ENCODE measurements at places on chromosomes 7 and 10.

DNA sequence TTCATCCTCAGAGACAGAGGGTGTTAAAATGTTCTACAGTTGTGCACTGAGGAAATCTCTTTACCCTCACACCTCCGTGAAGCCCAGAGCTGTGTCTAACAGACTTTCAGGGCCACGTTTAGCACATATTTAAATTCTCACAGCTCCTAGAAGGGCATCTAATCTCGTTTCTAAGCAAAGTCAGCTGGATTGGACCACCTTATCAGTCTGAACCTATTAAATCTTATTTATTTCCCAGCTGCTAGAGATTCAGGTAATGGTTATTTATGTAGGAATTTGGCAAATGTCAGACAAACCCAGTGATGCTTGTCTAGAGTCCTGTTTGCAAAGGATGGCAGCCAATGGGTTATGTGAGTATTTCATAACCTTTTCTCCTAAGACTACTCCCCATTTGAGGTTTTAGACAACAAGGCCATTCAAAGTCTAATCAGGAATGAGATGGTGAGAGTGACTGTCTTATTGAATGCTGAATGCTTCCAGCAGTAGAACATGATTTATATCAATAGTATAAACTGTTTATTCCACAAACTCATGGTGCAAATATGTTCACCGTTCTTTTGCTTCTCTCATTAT is 54.8 kb upstream of the EXOC4 start:
- DNase-seq, result peak; percentile 18

DNA sequence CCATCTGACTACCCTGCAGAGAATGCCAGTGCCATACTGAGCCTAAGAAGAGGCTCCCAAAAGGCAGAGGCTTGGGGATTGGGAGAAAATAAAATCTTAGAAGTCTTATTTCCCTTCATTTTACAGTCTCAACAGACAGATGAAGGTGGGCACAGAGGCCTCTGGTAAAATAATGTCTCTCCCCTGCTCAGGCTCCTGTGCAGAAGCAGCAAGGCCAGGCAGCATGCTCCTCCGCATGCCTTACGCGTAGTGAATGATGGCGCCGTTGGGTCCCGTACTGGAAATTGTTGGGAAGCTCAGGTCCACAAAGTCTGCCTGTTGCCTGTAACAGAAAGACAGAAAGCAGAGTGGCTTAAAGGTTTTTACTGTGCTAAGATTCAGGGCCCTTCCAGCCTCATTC is 45.8 kb downstream of the XPNPEP1 start:
- no peak for DNase-seq

GRCh38 chr7:125423458-125424155 is 494.0 kb upstream of the POT1 start:
- peak; percentile 75 for DNase-seq

GRCh38 chr7:67752227-67752626 is 755.6 kb downstream of the TYW1 start:
- DNase-seq, result no peak

DNA sequence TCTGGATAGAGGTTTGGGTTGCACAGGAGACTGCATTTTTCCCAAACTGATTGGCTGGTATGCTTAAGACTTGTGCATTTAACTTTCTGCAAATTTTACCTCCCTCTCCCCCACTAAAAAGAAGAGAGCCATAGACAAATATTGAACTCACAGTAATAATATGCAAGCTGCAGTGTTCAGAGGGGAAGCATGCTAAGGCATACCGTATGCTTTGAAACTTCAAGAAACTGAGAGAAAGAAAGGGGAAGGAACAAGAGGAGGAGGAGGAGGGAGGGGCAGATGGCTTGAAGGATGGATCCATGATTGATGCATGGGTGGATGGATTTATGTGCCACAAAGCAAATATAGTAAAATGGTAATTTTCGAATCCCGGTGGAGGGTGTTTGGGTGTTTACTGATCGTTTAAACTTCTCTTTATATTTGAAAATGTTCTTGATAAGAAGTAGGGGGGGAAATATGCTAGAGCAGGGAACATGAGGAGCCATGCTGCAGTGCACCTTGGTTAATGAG is 7.8 kb upstream of the KLF6 start:
- DNase-seq, result no peak

DNA sequence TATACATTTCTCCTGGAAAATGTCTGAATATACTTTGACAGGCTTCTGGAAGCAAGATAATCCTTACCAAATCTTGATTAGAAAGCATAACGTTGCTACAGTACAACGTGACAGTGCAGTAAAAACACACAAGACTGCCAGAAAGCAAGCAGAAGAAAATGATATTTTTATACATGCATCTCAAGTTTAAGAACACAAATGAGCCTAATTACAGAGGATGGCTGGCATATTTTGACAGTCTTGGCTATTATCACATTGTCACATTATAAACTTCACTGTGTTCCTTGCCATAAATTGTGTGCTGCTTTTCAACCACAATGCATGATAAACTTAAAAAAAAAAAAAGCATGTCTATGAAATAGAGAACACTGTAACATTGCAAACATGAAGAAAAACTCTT is 4.3 kb downstream of the IKZF5 start:
- DNase-seq, result no peak

DNA sequence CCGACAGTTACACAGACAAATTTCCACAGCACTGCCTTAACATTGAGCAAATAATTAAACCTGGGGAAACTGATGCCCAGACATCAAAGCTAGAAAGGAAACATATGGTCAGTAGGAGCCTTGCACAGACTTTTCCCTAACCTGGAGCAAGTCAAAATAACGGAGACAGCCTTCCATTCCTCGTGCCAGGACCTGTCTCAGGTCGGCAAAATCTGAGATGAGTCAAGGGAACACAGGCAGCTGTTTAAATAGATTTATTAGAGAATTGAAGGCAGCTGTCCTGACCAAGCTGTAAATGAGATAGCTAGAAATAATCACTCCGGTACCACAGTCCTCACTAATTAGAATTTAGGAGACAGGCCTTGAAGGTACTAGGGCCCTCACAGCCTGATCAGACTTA is 81.2 kb downstream of the RAMP3 start:
- peak; percentile 66 for DNase-seq

GRCh38 chr10:23338155-23338828 is 6.3 kb downstream of the C10orf67 start:
- peak; percentile 79 for DNase-seq

- no peak for DNase-seq
Observed at GRCh38 chr10:62904281-62904875, 88.2 kb upstream of the EGR2 start.

- no peak for DNase-seq
Observed at GRCh38 chr7:105245398-105246114, 143.2 kb downstream of the SRPK2 start.

DNA sequence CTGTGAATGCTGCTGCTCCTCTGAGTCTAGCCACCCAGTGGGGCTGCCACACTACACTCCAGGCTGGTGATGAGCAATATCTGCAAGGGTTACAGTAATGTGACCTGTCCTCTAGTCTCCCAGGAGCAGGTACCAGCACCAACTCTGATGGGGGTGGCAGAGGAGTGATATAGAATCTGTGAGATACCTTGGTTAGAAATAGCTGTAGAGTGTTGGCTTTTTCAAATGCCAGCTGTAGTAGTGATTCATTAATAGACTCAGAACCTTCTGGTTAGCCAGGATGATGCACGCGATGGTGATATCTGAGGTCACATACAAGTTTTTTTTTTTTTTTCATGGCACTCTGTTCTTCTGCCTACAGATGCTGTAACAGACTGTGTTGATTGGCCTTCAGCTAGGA is 757.1 kb downstream of the INHBA start:
- DNase-seq, result peak; percentile 69

DNA sequence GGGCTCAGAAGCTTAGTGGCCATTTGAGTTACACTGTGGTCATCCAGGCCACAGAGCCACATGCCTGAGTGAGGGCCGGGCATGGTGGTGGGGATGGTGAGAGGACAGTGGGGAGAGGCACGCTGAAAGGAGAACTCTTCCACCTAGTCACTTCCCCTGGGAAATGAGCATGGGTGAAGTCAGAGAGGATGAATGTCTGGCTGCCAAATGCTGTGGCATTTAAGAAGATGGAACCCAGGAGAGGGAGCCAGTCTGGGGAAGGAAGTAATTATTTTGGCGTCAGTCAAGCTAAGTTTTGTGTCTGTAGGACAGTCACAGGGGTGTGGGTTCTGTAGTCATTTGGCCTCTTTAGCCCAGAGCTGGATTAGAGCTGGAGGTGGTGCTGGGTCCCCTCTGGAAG is 86.0 kb upstream of the PODXL start:
- no peak for DNase-seq

DNA sequence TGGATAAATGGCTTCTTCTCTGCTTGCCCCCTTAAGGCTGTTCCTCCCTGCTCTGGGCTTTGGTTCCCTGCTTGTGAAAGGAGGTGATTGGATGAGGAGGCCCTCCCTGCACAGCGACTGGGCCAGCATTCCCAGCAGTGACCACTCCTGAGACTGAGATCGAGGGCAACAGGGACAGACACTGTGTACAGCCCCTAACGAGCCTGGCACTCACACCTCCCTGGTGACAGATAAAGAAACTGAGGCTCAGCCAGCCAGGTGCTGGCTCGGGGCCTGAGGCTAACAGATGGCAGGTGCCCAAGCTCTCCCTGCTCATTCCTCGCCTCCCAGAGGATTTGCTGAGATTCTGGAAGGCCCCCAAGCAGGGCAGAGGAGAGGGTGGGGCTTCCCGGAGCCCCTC is 12.0 kb upstream of the AQP1 start:
- DNase-seq, result no peak

DNA sequence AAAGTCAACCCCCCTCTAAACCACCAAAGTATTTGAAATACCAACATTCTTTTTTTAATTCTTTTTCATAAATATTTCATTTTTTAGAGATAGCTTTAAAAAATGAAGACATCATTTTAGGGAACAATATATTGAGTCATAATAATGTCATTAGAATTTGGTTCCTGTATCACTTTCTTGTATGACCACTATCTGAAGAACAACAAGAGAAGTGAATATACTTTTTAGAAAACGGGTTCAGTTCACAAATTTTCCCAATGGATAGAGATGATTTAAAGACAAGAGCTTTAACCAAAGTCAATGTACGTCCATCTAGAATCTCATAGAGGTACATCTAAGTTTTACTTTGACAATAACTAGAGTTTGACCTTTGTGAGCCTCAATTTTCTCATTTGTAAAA is 48.2 kb downstream of the CUBN start:
- no peak for DNase-seq

GRCh38 chr10:86123715-86124114 is 242.9 kb downstream of the GRID1 start:
- no peak for DNase-seq

DNA sequence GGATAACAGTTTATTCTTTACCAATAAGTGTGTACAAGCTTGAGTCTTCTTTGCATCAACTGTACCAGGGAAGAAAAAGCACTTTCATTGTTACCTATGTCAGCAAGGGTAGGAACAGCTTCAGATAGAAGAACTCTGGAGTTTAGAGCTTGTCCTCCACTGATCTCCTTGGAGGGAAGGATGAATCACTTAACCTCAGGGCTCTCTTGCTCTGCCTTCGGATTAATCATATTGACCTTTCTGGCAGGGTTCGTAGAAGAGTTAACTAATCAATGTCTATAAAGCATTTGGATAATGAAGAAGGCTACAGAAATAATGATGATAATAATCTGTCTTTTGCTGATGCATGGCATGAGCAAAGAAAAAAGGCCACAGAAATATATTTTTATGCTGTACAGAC is 339.5 kb upstream of the TPK1 start:
- no peak for DNase-seq

DNA sequence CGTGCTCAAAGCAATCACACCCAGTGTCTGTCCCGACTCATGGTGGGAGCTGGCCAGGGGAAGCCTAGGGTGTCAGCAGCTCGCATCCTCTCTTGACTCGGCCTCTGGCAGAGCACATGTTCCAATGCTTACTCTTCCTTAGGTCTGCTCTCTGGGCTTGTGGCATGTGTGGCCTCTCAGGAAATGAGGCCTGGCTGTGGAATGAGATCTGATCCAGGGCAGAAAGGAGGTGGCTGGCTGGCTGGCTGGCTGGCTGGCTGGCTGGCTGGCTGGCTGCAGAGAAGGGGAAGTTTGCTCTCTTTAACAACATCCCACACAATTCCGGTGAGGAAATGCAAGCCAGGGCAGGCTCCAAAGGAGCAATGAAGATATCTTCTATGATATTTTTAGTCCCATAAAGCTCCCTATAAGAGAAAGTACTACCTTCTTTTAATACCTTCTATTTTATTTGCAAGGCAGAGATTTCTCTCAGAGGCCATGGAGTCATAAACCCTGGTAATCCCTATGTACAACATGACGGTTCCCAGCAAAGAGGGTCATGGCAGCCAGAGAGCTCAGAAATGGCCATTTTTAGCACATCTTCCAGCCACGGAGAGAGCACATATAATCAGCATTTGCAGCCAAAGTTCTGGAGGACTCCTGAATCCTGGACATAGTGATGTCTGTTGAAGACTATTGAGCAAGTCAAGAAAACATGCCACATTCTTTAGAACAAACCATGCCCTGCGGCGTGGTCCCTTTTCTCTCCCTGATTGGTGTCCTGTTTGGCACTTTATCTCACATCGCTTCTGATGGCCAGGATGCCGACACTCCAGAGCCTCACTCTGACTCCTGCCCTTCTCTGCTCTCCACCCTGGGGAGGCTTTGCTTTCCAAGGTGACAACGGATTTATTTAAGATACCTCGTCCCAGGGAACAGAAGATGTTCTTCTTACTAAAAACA is 153.7 kb downstream of the FANK1 start:
- DNase-seq, result peak; percentile 43

GRCh38 chr10:66637273-66638036 is 288.4 kb upstream of the LRRTM3 start:
- DNase-seq, result no peak

DNA sequence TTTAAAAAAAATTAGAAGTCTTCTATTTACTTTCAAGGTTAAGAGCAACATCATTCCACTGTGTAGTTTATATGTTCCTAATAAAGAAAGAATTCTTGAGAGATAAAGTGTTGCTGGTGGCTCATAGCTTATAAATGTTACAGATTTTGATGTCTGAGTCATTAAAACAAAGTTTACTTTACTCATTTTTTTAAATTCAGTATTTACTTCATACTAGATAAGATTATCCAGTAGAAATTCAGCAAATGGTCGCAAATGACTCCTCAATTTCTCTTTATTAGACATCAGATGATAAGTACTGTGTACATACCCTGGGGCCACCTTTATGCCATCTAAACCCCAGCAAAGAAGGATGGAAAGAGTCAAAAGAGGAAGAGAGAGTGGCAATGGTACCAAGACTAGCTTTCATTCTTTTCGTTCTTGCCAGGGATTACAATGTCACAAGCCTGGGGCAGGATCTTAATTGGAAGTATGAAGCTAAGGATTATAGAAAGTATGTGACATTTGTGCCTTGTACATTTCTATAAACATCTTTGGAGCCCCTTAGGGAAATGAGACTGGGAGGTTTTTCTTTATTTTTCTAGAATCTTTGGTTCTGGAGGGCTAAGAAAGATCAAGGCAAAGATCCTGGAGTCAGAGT is 206.1 kb downstream of the CHRM2 start:
- no peak for DNase-seq

GRCh38 chr7:41910940-41911600 is 208.2 kb upstream of the INHBA start:
- peak; percentile 44 for DNase-seq

DNA sequence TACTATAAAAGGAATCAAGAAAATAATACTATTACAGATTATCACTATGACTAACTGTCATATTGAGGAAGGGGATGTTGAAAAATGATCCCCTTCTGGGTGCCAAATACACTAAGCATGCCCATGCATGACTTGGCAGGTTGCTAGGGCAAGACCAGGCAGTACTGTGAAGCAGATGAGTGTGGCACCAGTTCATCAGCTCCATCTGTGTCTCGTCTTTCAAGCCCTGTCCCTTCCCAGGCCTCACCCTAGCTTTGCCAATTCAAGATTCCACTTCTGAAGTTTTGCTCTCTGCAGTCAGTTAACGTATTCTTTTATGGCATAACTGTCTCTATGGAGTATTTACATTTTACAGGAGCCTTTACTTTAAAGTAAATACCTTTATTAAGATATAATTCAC is 135.6 kb upstream of the HPS1 start:
- peak; percentile 19 for DNase-seq
